ENCODE measurements at places on chromosomes 3 and 15.

DNA sequence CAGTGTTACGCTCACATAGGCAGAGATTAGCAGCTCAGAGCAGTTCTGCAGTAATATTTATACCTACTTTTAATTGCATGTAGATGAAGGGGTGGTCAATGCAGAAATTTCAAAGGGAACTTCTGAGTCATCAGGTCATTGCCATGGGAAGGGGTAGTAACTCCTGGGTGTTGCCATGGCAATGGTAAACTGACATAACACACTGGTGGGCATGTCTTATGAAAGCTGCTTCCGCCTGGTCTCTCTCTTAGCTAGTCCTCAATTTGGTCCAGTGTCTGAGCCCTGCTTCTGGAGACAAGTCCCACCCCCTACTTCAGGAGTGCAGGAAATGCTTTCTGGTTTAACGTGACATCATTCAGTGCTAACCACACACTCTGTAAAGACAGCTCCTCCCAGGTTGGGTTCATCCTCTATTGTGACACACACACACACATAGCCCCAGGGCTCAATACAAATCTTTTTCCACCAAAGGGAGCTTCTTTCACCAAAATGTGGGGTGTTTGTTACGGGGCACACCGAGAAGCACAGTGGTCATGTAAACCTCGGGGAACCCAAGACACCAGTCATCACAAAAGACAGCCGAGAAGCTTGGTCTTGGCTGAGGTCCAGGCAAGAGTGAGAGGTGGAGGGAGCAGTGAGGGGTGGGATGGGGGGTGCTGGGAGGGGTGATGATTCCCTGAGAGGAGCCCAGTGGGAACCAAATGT lies 74.5 kb downstream of the TLE3 start:
- DNase-seq: no peak

DNA sequence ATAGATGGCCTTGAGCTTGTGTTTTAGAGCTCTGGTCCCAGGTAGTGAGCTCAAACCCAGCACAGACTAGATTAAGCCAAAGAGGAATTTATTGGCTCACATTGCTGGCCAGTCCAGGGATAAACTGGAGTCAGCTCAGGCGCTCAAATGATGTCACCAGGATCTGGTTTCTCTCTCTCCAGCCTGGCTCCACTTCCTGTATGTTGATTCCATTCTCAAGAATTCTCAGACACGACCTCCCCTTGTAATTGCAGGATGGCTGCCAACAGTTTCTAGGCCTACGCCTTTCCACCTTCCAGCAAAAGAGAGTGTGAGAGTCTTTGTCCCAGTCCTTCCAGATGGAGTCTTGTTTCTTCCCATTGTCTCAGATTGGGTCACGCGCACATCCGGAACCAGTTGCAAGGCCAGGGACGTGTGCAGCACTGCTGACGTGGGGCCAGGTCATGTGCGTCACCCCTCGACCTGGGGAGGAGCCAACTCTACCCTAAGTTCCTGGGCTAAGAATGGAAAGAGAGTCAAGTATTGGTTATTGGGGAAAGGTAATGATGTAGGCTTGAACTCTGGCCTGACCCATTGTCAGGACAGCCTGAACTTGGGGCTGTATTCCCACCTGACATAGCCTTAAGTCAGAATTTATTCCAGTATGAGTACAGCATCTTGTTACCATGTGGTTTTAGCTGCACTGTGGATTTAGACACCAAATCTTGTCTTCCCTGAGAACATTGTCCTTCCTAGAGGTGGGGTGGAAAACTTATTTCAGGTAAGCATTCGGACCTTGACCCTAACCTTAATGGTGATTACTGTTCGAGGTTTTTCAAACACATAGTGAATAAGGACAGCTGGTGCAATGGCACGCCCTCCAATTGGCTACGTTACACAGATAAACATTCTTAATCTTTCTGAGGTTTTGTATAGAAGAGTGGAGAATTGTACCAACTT lies 31.6 kb downstream of the CACNA1D start:
- no peak for DNase-seq

GRCh38 chr15:78050826-78051225 lies 26.7 kb downstream of the TBC1D2B start:
- no peak for DNase-seq

DNA sequence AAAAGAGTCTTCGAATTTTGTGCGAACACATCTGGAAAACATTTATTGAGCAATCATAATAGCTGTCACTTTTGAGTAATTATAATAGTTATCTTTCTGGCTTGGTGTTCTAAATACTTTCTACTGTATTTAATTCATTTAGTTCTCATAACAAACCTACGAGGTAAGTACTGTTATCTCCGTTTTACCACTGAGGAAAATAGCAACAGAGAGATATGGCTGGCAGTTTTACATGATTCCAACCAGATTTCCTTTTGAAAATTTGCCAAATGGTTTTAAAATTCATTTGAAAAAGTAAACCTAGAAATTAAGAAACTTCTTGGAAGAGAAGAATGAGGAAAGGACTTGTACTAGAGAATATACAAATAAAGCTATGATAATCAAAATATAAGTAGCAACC lies 37.3 kb upstream of the MGA start:
- DNase-seq: no peak

DNA sequence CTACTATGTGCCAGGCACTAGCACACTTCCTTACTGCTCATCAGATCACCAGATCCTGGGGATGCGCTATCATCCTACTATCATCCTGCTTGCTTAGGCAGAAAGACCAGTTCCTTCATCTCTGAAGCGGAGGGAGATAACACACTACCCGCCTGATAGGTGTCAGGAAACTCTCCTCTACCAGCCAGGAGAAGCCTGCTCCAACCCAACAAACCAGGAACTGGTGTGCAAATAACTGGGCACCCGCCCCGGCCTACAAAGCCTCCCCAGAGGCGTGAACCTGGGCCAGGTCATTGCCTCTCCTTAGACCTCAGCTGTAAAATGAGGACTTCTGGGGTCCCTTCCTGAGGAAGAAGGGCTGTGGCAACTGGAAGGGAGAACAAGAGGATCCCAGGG lies 61.5 kb downstream of the HOMER2 start:
- DNase-seq: no peak

All from stimulated activated CD4-positive, alpha-beta T cell treated with anti-CD3 and anti-CD28 coated beads, Interleukin-1b, Interleukin-23, amount 100 ng/mL, for 1 hour (primary cell).